Right kidney (tissue), 9 donors: ENCODE measurements at places on chromosomes 3 and 15.

- DNase-seq, result no peak
These were observed 67.1 kb downstream of the PIK3CB start for GRCh38 chr3:138767498-138768104.

GRCh38 chr3:177451864-177452830 lies 254.9 kb upstream of the TBL1XR1 start:
- DNase-seq, result peak; percentile 57

DNA sequence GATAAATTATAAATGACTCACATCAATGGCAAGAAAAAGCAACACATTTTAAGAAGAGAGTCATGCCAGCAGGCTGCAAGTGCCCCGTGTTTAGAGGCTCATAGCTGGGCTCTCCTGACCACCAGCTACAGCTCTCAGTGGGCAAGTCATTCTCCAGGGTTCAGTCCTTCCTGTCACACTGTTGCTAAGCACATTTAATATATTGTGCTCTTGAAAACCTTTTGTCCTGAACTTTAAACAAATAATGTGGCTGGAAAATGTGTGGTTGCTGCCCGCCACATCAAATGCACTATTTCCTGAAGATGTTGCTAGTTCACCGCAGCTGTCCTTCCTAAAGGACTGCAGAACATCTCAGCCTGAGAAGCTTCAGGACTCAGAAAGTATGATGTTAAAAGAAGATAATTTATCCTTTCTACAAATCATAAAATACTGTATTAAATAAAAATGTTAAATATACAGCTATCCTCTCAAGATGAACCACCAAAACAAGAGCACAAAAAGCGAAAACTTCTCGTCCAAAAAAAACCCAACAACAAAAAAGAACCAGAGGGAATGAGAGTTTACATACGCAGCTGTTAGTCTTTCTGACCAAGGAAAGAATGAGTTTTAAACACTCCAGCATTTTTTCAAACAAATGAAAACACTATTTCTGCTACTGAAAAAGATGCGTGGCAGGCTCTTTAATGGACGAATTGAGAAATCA lies 951 bp downstream of the TARS3 start:
- DNase-seq, result peak; percentile 36

DNA sequence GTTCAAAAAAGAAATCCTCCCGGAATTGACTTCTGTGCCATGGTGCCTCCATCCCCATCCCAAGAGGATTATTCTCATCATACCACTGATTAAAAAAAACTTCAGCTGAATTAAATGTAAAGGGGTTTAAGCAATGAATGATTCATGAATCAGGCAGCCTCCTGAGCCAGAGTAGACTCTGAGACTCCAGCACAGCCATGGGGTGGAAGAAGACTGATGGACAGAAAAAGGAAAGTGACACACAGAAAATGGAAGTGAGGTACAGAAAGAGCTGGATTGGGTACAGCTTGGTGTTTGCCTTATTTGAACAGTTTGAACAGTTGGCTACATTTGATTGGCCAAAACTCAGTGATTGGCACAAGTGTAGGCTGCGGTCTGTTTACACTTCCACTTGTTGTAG lies 224.8 kb upstream of the ATP10A start:
- DNase-seq, result no peak

GRCh38 chr3:153079386-153079785 lies 82.6 kb upstream of the RAP2B start:
- DNase-seq, result no peak

DNA sequence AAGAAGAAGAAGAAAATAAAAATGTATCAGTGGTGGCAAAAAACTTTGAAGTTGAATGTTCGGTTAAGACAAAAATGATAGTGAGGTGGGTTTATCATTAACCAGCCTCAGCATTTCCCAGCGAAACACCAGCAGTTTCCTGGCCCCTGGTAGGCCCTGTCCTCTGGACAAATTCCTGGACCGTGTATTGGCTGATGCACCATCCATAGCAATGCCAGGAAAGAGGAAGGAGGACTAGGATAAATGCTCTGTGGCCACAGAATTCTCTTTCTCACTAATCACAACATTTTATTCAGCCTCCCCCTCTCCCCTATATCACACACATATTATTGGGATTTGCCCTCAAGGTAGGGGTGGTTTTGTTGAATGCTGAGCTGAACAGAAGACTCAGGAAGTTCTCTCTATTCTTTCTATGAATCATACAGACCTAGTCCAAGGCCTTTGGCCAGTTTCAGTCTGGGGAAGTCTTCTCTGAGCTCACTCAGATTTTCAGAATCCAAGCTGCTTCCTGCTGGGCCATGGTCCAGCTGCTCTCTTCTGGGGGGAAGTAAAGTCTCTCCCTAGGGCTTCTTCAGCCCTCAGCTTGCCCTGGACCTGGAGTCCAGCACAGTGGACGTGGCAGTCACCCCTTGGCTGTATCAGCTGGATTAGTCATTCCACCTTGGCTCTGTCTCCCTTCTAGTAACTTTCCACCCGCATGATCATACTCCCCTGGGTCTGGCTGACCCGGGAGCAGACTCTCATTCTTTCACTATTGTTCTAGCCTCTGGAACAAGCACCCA lies 27.6 kb downstream of the SLC28A1 start:
- no peak for DNase-seq

DNA sequence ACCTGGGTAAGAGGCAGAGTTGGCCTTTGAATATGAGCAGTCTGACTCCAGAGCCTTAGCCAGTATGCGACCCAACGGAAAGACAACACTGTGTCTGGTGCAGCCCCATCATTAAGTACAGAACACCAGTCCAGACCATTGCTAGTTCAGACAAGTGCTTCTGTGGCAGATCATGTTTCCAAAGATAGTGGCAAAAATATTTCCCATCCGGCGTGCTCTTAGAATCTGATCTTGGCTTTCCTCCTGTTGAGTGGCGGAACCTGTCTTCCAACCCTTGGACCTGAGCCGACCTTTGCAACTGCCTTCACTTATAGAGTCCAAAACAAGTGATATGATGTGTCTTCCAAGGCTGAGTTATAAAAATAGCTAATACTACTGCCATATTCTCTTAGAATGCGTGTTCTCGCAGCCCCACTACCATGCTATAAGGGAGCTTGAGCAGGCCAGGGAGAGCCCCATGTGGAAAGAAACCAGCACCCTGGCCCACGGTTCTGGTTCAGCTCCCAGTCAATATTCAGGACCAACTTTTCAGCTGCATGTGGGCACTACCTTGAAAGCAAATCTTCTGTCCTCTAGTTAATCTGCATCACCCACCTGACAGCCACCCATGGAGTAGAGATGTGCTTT lies 322.4 kb upstream of the SLCO3A1 start:
- no peak for DNase-seq

- no peak for DNase-seq
These were observed 3.9 kb downstream of the NSUN3 start for GRCh38 chr3:94066506-94067500.

- DNase-seq, result no peak
These were observed 23.5 kb downstream of the LSM3 start for GRCh38 chr3:14201940-14202684.

- DNase-seq, result no peak
These were observed 47.4 kb downstream of the MESD start for GRCh38 chr15:80942266-80942665.

DNA sequence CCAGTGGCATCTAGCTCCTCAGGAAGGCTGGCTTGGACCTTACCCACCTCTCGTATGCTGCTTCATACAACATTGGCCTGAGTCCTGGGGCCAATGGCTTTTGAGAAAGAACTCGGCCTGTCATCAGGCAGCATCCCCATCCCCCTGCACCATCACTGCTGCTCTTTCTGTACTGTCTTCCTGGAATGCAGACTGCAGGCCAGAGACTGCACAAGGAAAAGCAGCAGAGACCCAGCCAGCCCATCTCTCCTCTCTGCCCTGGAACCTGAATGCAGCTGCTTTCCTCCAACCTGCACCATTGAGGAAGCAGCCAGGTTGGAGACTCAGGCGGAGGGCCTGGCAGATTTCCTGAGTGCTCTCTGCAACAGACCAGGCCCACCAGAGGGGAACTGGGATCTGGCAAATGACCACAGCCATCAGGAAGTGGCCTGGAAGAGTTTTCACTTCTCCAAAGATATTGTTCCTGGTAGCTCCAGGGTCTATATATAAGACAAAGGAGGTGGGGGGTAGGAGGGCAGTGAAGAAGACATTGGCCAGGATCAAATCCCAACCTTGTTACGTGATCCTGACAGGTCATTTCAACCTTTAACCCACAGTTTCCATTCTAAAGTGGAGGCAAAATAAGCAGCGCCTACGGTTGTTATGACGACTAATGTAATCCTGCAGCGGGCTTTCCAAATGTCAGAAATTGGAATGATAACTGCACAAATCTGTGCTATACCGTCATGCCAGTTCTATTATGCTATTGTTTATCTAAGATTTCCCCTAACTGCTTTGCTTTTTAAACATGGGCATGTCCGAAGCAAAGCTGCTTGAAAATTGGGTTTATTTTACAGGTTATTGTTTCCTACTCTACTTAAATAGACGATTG lies 24.4 kb upstream of the RAB7A start:
- no peak for DNase-seq

- no peak for DNase-seq
These were observed 399.7 kb upstream of the MCTP2 start for GRCh38 chr15:93831641-93832040.

GRCh38 chr15:91706322-91707032 lies 147.0 kb upstream of the SLCO3A1 start:
- no peak for DNase-seq

DNA sequence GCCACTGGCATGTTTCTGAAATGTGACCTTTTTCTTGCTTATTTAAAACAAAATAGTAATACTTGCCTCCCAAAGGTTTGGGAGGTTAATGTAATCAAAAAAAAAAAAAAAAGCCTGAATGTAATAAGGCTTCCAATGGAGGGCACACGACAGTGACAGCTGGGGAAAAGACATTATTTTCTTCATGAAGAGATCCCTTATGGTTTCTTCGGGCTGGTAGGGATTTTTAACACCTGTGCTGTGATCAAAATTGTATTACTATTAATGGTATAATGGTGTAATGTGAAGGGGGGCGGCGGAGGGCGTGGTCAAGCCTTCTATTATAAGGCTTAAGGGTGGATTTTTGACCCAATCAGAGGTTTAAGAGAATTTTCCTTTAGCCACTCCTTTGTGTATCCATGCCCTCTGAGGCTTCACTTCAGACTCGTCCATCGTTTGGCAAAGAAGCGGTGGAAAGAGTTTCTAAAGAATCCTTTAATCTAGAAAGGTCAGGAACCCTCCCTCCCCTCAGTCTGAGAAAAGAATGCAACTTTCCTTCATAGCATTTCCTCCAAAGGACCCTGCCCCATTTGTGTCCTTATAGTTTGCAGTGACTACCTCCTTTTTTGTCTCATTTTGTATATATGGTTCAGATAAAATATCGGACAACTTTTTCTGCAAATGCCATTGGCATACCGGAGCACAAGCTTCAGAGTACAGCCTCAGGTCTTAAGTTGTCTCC lies 89.5 kb upstream of the CHD2 start:
- peak; percentile 68 for DNase-seq

DNA sequence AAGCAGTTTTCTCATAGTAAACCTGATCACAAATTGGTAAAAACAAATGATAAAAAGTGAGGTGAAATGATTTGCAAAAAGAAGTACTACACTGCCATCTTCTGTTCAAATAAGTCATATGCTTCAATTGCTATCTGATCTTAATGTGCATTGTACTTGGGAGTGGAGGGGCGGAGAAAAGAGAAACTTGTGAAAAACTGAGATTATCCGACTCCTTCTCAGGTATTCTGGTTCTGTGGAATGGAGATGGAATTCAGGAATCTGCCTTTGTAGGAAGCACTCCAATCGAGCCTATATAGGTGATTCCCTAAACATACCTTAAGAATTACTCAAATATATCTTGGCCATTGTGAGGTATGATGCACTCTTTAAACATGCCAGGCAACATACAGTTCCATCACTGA lies 180.6 kb downstream of the CHL1 start:
- DNase-seq, result no peak

DNA sequence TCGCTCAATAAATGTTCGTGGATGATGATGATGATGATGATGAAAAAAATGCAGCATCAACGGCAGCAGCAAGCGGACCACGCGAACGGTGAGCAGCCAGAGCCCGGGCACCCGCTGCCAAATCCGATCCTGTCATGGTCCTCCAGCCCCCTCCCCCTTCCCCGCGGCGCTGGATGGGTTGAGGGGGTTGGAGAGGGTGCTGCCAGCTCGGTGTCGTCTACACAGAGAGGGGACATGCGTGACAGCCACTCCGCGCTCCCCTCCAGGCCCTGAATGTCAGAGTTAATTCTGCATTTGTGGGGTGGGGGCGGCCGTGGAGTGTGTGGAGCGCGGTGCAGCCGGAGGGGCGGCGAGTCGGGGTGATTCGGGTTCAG lies 722 bp downstream of the CACNA1D start:
- no peak for DNase-seq

- DNase-seq, result no peak
These were observed 4.9 kb upstream of the BTLA start for GRCh38 chr3:112504123-112504522.

- no peak for DNase-seq
These were observed 16.9 kb upstream of the FGD5 start for GRCh38 chr3:14801668-14802380.

DNA sequence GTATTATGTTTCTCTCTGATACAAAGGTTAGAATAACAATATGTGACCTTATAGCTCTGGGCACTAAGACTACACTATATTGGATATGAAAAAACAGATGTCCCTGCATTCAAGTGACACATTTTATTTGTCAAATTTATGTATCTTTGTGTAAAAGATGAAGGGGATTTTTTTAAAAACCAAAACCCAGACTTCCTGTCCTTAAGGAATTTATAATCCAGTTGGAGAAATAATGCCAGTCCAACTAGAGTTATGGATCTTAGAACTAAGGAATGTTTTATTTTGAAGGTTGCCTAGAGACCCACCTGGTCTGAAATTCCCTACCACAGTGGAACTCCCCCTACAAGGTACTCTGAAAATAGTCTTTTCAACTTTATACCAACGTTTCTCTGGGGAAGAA lies 33.3 kb upstream of the PIK3CB start:
- DNase-seq, result no peak

- no peak for DNase-seq
These were observed 62.1 kb downstream of the NR2F2 start for GRCh38 chr15:96392380-96393208.

- DNase-seq, result no peak
These were observed 123.8 kb downstream of the ARNT2 start for GRCh38 chr15:80527961-80528360.

GRCh38 chr3:4738737-4739274 lies 240.4 kb upstream of the BHLHE40 start:
- DNase-seq, result no peak

DNA sequence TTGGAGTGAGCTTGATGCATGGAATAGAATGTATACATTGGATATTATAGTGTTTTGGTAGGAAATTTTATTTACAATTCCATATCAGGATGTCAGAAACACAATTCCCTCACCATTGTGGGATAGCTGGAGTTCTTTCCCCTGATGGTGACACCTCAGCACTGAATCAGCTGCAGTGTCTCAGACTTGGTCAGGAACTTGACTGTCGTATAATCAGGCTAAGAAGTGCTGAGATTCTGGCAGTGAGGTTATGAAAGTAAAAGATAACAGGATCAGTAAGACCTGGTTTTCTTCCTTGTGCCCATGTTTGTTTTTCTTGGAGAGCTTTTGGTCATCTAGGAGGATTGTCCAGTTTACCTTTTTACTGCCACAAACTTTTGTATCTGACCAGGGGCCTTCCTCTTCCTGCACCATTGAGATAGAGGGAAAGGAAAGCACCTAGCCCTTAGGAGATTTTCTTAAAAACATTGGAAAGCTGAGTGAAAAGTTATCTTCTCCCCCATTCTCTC lies 27.3 kb upstream of the ST3GAL6 start:
- no peak for DNase-seq

- no peak for DNase-seq
These were observed 987.0 kb downstream of the NTRK3 start for GRCh38 chr15:87269566-87269965.
